Astrocyte (in vitro differentiated cells and primary cell): ENCODE measurements at places on chromosomes 4 and X. TPM values are rescaled to one million over a fixed set of nuclear protein-coding genes. Genes with fewer than 3 reads are reported as not detected.

- DNase-seq, result no peak
Measured at GRCh38 chr4:153799694-153800074, 10.8 kb upstream of the SFRP2 start.

DNA sequence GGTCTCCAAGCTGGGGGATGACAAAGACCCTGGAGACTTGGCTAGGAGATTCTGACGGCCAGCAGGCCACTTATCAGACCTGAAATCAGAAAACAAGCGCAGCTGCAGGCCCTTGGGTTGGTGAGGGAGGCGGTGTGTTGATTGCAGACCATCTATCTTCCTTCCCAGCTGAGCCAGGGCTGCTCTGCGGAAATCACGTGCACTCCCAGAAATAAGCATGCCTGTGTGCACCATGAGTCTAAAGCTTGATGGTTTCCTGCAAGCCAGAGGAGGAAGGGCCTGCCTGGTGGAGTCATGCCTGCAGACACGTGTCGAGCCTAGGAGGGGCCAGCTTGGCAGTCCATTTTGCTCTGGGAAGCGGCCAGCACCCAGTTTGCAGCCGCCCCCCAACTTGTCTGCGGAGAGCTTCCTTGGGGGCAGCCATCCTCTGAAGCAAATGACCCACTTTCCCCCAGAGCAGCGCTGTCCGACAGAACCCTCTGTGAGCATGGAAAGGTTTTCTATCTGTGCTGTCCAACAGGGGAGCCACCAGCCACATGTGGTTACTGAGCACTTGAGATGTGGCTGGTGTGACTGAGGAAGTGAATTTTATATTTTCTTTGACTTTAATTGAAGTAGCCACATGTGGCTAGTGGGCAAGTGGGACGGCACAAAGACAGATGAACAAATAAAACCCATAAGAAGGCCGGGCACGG lies 175.7 kb upstream of the BCOR start:
- DNase-seq, result peak; percentile 42

DNA sequence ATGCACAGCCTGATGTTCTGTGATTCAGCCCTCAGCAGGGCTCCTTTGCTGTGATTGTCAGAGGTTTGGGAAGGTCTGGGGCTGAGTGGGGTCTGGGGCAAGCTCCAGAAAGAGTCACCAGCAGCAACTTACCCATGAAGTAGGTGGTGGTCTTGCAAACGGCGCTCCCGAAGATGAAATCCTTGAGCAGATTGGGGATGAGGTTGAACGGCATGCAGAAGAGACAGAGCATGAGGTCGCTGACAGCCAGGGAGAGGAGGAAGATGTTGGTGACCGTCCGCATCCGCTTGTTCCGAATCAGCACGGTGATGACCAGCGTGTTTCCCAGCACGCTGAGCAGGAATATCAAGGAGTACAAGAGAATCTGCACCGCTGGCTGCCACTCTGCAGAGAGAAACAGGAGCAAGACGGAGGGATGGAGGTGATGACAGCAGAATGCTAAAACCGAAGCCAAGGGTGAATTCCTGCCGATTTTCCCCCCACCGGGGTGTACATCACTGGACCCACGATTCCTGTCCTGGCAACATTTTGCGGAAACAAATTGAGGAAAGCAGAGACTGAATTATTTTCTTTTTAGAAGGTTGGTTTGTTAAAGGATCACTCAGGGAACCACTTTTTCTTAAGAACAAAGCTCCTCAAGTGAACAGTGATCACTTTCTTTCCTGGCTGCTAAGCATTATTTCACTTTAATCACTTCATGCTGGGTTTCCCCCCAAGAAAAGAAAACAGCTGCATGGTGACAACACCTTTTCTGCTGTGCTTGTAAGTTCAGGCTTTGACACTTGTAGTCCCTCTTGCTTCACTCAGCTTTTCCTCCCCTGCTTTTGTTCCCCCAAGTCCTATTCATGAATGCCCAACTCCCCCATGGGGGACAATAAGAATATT lies 941 bp downstream of the CCKAR start:
- no peak for DNase-seq

DNA sequence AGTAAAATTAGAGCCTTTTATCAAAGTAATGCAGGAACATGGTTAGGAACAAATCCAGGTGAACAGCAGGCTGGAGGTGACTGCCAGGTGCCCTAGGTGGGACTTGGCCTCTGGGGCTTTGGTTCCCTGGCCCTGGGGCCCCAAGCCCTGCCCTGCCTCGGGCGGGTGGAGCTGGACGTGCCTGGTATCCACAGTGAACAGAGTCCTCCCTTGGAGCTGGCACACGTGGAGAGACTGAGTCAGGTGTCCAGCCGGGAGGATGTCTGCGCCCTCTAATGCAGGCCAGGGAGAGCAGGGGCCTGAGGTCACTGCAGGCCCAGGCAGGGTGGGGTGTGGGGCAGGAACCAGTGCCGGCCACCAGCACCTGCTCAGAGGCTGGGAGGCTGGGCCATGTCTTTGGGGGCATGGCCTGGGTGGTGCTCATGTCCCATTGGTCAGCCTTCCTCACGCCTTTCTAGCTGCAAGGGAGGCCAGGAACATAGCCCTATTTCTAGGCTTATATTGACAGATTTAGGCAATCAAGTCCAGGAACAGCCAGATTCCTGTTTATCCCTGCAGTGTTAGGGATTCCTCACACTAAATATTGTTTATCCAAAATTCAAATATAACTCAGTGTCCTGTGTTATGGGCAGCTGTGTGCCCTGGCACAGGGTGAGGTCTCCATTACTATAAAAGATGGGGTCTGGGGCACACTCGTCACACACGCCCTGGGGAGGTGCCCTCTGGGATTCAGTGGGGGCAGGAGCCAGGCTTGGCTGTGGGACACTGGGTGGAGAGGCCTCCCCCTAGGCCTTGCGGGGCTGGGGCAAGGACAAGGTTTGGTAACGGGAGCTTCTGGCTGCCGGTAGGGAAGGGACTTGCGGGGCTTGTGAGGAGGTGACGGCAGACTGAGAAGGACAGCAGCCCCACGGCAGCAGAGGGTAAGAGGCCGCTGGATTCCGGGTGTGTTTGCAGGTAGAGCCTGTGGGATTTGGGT lies 14.3 kb upstream of the NAT8L start:
- DNase-seq, result no peak

DNA sequence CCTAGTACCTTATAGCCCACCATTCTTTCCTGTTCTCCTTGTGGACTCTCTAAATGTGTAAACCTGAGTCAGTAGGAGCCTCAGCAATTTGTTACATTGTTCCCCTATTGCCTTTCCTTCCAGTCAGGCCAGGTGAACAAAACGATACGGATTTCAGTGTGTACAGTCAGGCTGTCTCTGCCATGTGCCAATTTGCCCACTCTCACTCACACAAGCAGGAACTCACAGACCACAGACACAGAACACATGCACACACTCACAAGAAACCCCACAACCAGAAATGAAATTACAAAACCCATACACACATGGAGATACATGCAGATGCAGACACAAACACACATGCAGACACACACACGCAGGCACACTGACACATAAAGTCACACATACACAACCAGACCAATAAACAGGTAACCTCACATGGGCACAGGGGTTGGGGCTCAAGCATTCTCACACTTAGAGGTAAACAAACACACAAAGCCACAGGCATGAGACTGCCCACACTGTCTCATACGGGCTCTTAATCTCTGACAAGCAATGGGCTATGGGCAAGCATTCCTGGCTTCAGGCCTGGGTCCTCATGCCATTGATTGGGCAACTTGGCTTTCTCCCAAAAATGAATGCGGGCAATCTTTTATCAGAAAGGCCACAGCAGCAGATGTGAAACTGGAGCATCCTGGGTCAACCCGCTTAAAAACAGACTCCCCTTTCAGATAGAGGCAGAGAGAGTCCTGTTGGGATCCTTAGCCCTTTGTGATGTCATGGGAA lies 68.7 kb downstream of the NBDY start:
- DNase-seq, result peak; percentile 42

DNA sequence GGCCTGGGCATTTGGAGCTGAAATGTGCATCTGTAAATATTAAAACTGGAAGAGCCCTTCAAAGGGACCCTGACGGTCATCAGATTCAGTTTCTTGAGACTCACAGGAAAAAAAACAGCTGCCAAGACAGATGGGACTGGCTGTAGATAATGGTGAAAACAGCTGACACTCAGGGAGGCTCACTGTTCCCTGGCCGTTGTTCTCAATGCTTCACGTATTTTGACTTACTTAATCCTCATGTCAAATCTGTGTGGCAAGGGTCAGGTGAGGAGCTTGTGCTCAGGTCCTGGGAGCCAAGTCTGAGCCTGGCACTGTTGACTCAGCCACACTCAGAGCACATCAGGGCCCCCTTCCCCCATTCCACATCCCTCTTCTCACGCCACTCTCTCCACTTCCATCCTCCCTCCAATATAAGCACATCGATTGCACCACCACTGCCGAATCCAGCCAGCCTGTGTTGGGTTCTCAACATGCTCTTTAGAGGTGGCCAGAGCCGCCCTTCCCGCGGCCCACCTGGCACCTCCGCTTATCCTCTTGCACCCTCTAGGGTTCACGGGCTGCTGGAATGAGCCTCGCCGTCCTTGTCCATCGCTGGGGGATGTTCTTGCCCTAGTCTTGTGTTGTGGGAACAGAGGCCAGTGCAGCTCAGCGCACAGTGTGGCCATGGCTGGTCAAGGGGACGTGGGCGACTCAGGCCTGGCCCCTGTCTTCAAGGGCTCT lies 40.1 kb downstream of the EVC start:
- peak; percentile 45 for DNase-seq

DNA sequence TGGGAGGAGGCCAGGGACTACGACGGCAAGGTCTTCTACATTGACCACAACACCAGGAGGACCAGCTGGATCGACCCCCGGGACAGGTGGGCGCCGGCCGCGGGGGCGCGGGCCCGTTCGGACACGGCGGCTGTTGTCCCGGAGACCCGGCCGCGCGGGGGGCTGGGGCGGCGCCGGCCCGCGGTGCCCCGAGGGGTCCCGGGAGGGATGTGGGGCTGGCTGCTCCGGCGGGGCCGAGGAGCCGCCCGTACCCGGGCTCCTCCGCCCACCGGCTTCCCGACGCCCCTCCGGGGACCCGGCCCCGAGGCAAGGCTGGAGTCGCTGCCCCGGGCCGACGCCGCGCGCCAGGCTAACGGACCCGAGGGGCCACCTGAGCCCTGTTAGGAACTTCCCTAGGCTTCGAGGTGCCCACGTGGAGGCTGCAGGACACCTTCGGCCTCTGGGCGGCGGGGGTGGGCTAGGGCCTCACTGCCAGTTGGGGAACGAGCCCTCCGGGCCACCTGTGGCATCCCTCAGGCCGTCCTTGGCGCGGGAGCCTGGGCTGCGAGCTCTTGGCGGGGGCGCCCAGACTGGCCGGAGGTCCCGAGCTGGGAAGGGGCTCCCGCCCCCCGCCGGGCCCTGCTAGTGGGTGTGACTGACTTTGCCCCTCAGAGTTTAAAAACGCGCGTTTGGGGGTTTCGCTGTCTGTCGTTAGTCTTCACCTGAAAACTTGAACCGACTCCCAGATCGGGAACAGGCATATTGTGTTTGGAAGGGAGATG lies 660 bp downstream of the WWC2 start:
- DNase-seq, result no peak

GRCh38 chr4:127469542-127469941 lies 163.2 kb upstream of the INTU start:
- DNase-seq, result no peak

GRCh38 chrX:13028871-13029636 lies 15.4 kb downstream of the FAM9C start:
- no peak for DNase-seq

DNA sequence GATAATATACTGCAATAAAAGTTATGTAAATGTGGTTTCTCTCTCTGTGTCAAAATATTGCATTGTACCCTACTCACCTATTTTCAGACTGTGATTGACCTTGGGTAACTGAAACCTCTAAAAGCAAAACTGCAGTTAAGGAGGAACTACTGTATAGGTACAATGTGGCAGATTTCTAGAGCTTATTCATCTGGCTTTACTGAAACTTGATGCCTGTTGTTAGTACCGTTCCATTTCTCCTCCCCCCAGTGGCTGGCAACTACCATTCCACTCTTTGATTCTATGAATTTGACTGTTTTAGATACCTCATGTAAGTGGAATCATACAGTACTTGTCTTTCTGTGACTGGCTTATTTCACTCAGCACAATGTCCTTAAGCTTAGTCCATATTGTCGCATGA lies 61.9 kb downstream of the HOPX start:
- peak; percentile 25 for DNase-seq

DNA sequence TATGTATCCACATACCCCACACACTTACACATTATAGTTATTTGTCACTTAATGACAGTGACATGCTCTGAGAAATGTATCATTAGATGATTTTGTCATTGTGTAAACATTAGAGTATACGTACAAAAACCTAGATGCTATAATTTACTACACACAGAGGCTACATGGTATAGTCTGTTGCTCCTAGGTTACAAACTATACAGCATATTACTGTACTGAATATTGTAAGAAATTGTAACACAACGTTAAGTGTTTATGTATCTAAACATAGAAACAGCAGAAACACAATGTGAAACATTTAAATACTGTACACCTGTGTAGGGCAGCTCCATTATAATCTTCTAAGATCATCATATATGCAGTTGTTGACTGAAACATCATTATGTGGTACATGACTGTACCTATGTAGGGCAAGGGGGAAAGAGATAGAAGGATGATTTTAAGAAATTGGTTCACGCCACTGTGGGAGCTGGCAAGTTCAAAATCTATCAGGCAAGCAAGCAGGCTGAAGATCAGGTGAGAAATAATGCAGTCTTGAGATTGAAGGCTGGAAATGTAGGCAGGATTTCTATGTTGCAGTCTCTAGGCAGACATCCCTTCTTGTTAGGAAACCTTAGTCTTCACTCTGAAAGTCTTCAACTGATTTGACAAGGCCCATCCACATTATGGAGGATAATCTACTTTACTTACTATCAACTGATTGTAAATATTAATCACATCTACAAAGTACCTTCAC lies 78.0 kb upstream of the CPEB2 start:
- DNase-seq, result no peak

- DNase-seq, result peak; percentile 34
Measured at GRCh38 chrX:136039968-136040367, 54.7 kb downstream of the SLC9A6 start.

GRCh38 chr4:167890226-167890625 lies 202.1 kb upstream of the ANXA10 start:
- no peak for DNase-seq

GRCh38 chr4:17427991-17428390 lies 83.9 kb downstream of the QDPR start:
- no peak for DNase-seq

DNA sequence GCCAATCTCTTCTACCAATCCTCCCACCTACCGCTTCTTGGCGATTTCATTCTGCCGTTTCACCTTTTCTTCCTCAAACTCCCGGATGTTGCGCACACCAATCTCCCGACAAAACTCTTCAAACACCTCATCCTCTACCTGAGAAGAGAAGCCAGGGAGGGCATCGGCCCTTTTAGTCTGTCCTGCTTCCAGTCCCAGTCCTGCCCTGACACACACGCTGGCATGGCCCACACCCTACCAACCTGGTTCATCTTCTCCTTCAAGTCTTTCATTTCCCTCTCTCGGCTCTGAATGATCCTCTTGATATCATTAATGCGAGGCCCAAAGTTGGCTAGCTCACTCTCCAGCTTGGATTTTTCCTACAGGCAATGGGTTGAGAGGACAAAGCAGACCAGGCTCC lies 18.9 kb downstream of the SMC1A start:
- DNase-seq, result no peak

ETDB gene
- total RNA-seq, result not detected in 2 replicates

MAP3K15 gene
- total RNA-seq, result 1.2 and 2.1 TPM in 2 replicates

PFKFB1 gene
- total RNA-seq, result 0.34 TPM in 1 of 2 replicates, not detected in the other

DACH2 gene
- 0.12 and 0.16 TPM in 2 replicates for total RNA-seq

TMSB15C gene
- total RNA-seq, result 2.3 and 2.7 TPM in 2 replicates

CXCL3 gene
- total RNA-seq, result 0.77 and 1.4 TPM in 2 replicates

CT47B1 gene
- total RNA-seq, result not detected in 2 replicates

BEND4 gene
- total RNA-seq, result 0.19 and 0.32 TPM in 2 replicates

FGFR3 gene
- total RNA-seq, result 3.6 and 3.9 TPM in 2 replicates

BRS3 gene
- total RNA-seq, result not detected in 2 replicates

CYTL1 gene
- 9.2 and 9.6 TPM in 2 replicates for total RNA-seq

CSAG1 gene
- 0.75 and 1.2 TPM in 2 replicates for total RNA-seq
